ENCODE measurements at places on chromosomes 2 and 18. TPM values are rescaled to one million over a fixed set of nuclear protein-coding genes. Genes with fewer than 3 reads are reported as not detected.

Gene MC2R
- total RNA-seq, result not detected

Gene SCYGR4
- total RNA-seq, result not detected

Gene AQP12A
- total RNA-seq, result not detected

Gene ECEL1
- total RNA-seq, result not detected

Gene ABCB11
- total RNA-seq, result 0.05 TPM

Gene RAMP1
- not detected for total RNA-seq

Gene NAGK
- total RNA-seq, result 137 TPM

Gene MOGAT1
- not detected for total RNA-seq

Gene TTC27
- total RNA-seq, result 26.4 TPM

Gene LCT
- total RNA-seq, result not detected

Gene SCN9A
- total RNA-seq, result 0.30 TPM

Gene ADCYAP1
- 0.10 TPM for total RNA-seq

Gene AQP12B
- total RNA-seq, result not detected

Gene GAD1
- not detected for total RNA-seq

Gene POTEJ
- total RNA-seq, result not detected

Gene MAP3K19
- not detected for total RNA-seq

Gene SIX3
- total RNA-seq, result not detected

Gene STON1
- 2.9 TPM for total RNA-seq

Gene SATB2
- 4.5 TPM for total RNA-seq

Gene ACTG2
- 0.25 TPM for total RNA-seq
